Uterus (tissue), 4 donors: ENCODE measurements at places on chromosomes 16 and 17. TPM values are rescaled to one million over a fixed set of nuclear protein-coding genes. Genes with fewer than 3 reads are reported as not detected.

GRCh38 chr17:71446645-71447437 is 674.0 kb upstream of the SOX9 start:
- H3K27me3 ChIP-seq, result no peaks in the 10 kb centered on the region
- no peak for DNase-seq
- no peaks in the 10 kb centered on the region for H3K36me3 ChIP-seq
- no peaks in the 10 kb centered on the region for H3K4me1 ChIP-seq
- no peak overlapping the region for H3K27ac ChIP-seq

- DNase-seq, result no peak
- H3K4me1 ChIP-seq, result no peaks in the 10 kb centered on the region
- no peaks in the 10 kb centered on the region for H3K27me3 ChIP-seq
- H3K4me3 ChIP-seq, result no peak overlapping the region
- no peak overlapping the region for H3K27ac ChIP-seq
- H3K36me3 ChIP-seq, result no peaks in the 10 kb centered on the region
Measured at GRCh38 chr17:61007980-61008379, 330.3 kb downstream of the BCAS3 start.

- DNase-seq, result no peak
- no peaks in the 10 kb centered on the region for H3K36me3 ChIP-seq
Measured at GRCh38 chr17:29357821-29358232, 32.3 kb upstream of the TAOK1 start.

GRCh38 chr16:81521141-81521626 is 76.6 kb downstream of the CMIP start:
- no peak overlapping the region for H3K4me3 ChIP-seq
- H3K4me1 ChIP-seq, result peaks cover 2% of the 10 kb centered on the region
- H3K27ac ChIP-seq, result no peak overlapping the region
- DNase-seq, result no peak
- H3K36me3 ChIP-seq, result no peaks in the 10 kb centered on the region
- H3K27me3 ChIP-seq, result no peaks in the 10 kb centered on the region

GRCh38 chr17:31700973-31701372 is 158.1 kb downstream of the COPRS start:
- no peak for DNase-seq
- H3K36me3 ChIP-seq, result no peaks in the 10 kb centered on the region
- no peak overlapping the region for H3K4me3 ChIP-seq
- H3K27me3 ChIP-seq, result no peaks in the 10 kb centered on the region

DNA sequence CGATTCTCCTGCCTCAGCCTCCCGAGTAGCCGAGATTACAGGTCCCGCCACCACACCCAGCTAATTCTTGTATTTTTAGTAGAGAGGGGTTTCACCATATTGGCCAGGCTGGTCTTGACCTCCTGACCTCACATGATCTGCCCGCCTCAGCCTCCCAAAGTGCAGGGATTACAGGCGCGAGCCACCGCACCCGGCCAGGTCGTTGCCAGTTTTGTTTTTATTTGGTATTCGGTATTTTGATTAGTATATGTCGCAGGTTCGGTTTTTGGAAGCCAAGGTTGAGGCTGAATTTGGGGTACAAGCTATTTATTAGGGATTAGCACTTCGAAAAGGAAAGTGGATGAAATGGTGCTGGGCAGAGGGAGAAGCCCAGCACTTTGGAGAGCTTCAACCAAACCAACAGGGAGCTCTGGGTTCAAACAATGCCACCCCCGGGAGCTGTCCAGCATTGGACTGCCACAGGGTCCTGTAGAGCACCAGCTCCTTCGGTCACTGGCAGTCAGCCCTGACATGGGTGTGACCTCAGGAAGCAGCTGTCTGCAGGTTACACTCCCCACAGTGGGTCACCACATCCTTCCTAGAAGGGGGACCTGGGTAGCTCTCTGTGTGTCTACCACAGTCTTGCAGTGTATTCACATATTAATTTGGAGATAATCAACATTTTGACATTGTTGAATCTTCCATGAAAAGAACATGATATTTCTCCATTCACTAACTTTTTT is 1.5 kb upstream of the CLEC10A start:
- no peaks in the 10 kb centered on the region for H3K4me1 ChIP-seq
- no peak for DNase-seq
- H3K36me3 ChIP-seq, result no peaks in the 10 kb centered on the region
- H3K27ac ChIP-seq, result no peak overlapping the region

GRCh38 chr16:19294156-19294649 is 8.7 kb downstream of the CLEC19A start:
- H3K4me3 ChIP-seq, result no peak overlapping the region
- peak; percentile 14 for DNase-seq
- no peak overlapping the region for H3K27ac ChIP-seq
- H3K27me3 ChIP-seq, result no peaks in the 10 kb centered on the region
- no peaks in the 10 kb centered on the region for H3K36me3 ChIP-seq

TBC1D3K gene
- not detected for total RNA-seq

CES5A gene
- not detected for total RNA-seq

SLC47A2 gene
- not detected for total RNA-seq

GINS3 gene
- 5.1 TPM for total RNA-seq
